SJCRH30 (cell line): ENCODE measurements at places on chromosomes 2 and 18.

GRCh38 chr2:222304737-222305515, 6.1 kb upstream of the PAX3 start:
- H3K36me3 ChIP-seq: no peaks in the 10 kb centered on the region
- H3K4me1 ChIP-seq: peaks cover 11% of the 10 kb centered on the region
- peak overlapping the region; percentile 20 for H3K4me3 ChIP-seq
- no peaks in the 10 kb centered on the region for H3K27me3 ChIP-seq

- H3K36me3 ChIP-seq: no peaks in the 10 kb centered on the region
- no peak overlapping the region for H3K27ac ChIP-seq
- H3K4me3 ChIP-seq: no peak overlapping the region
Measured at GRCh38 chr2:199085261-199085660, 372.5 kb downstream of the SATB2 start.

GRCh38 chr2:1791006-1791605, 46.8 kb upstream of the PXDN start:
- H3K27me3 ChIP-seq: no peaks in the 10 kb centered on the region
- H3K36me3 ChIP-seq: no peaks in the 10 kb centered on the region
- no peak for DNase-seq
- H3K27ac ChIP-seq: peak overlapping the region; percentile 95
- peaks cover 38% of the 10 kb centered on the region for H3K4me1 ChIP-seq
- H3K4me3 ChIP-seq: peak overlapping the region; percentile 42

- H3K36me3 ChIP-seq: no peaks in the 10 kb centered on the region
- H3K4me3 ChIP-seq: no peak overlapping the region
- H3K4me1 ChIP-seq: peaks cover 5% of the 10 kb centered on the region; the same call in 1 of the 2 replicates
- peaks cover 6% of the 10 kb centered on the region; the same call in 1 of the 2 replicates for H3K27me3 ChIP-seq
- DNase-seq: no peak
Measured at GRCh38 chr2:25215948-25216679, 47.7 kb upstream of the POMC start.

- H3K4me1 ChIP-seq: no peaks in the 10 kb centered on the region
- no peak overlapping the region for H3K27ac ChIP-seq
- no peaks in the 10 kb centered on the region for H3K27me3 ChIP-seq
- peak; percentile 13 for DNase-seq
- H3K36me3 ChIP-seq: no peaks in the 10 kb centered on the region
- H3K4me3 ChIP-seq: no peak overlapping the region
Measured at GRCh38 chr2:108215794-108216211, 24.0 kb upstream of the SULT1C3 start.

- no peak overlapping the region for H3K27ac ChIP-seq
- no peaks in the 10 kb centered on the region for H3K27me3 ChIP-seq
- no peaks in the 10 kb centered on the region for H3K4me1 ChIP-seq
- DNase-seq: no peak
- H3K36me3 ChIP-seq: no peaks in the 10 kb centered on the region
Measured at GRCh38 chr2:2647141-2647541, 316.1 kb upstream of the MYT1L start.

DNA sequence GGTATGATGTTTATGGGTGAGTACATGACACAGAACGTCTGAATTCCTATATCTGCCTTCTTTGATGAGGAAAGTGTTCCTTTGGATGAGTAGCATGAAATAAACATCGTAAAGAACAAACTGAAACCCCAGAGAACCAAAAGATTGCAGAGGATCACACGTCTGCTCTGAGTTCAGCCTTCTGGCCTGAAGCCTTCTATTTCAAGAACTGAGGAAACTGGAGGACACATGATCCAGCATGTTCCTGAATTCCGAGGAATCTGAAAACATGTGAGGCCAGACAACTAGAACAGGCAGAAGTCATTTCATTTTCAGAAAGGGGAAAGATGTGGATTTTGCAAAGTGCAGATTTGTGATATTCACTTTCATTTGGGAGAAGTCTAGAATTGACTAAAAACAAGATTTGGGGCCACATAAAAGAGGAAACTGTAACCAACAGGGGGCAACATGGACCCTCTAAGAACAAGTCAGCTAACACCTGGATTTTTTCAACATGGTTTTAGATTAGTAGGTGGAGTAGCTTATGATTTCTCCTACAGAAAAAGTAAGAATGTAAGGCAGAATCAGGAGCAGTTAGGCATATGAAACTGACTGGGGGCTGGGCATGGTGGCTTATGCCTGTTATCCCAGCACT, 8.3 kb downstream of the SULT6B1 start:
- H3K4me3 ChIP-seq: no peak overlapping the region
- no peaks in the 10 kb centered on the region for H3K36me3 ChIP-seq
- no peak for DNase-seq
- H3K27me3 ChIP-seq: 0 out of 2 replicates have a peak, but pooled peaks cover 6% of the 10 kb centered on the region
- H3K4me1 ChIP-seq: no peaks in the 10 kb centered on the region
- no peak overlapping the region for H3K27ac ChIP-seq

DNA sequence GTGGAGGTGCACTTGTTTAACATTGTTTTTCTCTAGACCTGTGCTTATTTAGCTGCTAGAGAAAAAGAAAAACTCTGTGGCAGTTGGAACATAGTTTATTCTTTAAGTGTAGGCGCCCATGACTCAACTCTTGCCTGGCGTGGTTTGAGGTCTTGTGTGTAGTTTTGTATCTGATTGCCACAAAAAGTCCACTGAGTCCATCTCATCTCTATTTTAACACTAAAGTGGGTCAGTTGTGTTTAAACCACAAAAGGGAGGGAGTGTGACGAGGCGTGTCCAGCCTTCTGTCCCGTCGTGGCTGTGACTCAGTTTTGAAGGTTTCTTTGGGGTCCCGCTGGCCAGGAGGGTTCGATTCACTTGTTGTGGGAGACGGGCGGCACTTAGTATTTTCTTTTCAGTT, 15.3 kb upstream of the UGT1A9 start:
- H3K4me3 ChIP-seq: no peak overlapping the region
- H3K27me3 ChIP-seq: no peaks in the 10 kb centered on the region
- no peaks in the 10 kb centered on the region for H3K4me1 ChIP-seq
- H3K27ac ChIP-seq: no peak overlapping the region
- no peak for DNase-seq
- no peaks in the 10 kb centered on the region for H3K36me3 ChIP-seq

DNA sequence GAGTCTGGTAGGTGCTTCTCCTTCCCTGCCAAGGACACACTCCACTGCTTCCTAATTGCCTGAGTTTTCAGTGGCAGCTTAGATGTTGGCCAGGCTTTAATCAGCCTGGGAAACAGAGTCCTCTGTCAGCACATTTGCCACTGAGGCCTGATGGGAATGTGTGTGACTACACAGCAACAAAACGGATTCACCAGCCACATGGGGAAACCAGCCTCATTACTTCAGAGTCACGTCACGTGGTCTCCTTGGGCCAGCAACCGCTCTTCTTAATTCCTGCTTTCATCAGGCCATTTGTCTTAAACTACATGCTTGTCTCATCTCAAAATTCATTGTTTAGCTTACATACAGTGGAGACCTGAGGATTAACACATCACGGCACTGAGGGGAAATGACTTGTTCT, 93.9 kb upstream of the LTBP1 start:
- no peak overlapping the region for H3K27ac ChIP-seq
- no peak overlapping the region for H3K4me3 ChIP-seq
- H3K36me3 ChIP-seq: no peaks in the 10 kb centered on the region
- DNase-seq: no peak
- no peaks in the 10 kb centered on the region for H3K4me1 ChIP-seq
- no peaks in the 10 kb centered on the region for H3K27me3 ChIP-seq

DNA sequence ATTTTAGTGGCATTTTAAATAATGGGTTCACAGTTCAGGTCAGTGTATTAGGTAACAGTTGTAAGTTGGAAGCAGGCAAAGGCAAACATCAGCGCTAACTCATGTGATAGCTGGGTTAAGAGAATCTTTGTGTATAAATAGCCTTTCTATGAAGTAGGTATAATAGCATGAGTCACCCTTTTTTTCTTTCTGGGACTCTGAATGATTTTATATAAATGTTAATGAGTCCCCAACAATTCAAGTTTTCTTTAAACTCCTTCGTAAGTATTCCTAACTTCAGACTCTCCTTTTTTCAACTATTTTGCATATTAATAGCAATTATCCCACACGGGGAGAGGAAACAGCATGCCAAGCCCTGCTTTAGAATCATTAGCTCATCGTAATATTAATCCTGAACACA, 384.3 kb downstream of the PIK3C3 start:
- H3K4me3 ChIP-seq: no peak overlapping the region
- DNase-seq: no peak
- no peaks in the 10 kb centered on the region for H3K4me1 ChIP-seq

DNA sequence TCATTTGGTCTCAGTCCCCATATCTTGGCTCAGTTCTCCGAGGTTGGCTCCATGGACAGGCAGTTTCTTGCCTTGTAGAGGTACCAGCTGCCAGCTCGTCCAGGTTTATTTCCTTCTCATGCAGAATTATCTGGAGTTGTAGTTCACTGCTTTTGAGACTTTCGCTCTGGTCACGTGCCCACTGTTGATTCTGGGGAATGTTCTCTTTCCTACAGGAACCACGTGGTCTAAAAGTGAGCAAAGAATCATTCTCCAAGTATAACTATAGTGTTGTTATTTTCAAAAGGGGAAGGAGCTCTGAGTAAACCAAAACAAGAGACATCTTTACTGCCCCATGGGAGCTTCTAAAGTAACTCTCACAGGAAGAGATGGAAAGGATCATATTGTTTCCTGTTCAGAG, 41.2 kb upstream of the RAB27B start:
- DNase-seq: no peak
- no peaks in the 10 kb centered on the region for H3K27me3 ChIP-seq
- H3K4me3 ChIP-seq: no peak overlapping the region
- H3K4me1 ChIP-seq: no peaks in the 10 kb centered on the region
- H3K27ac ChIP-seq: no peak overlapping the region

DNA sequence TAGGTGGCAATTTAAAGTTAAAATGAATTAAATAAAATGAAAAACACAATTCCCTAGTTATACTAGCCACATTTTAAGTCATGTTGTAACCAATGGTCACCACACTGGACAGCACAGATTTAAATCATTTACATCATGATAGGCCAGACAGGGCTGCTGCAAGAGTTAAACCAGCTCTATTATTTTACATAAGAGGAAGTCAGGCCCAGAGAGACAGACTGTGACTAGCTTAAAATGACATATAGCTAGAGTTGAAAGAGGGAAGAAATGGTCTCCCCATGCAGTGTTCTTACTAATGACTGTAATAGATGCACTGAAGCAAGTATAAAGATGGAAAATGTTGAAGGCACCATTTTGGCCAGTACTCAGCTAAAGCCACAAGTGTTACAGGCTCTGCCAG, 69.6 kb downstream of the SLC66A3 start:
- DNase-seq: no peak
- no peaks in the 10 kb centered on the region for H3K4me1 ChIP-seq
- H3K27me3 ChIP-seq: no peaks in the 10 kb centered on the region
- H3K36me3 ChIP-seq: peaks cover 19% of the 10 kb centered on the region

- H3K4me3 ChIP-seq: no peak overlapping the region
- no peak overlapping the region for H3K27ac ChIP-seq
- H3K4me1 ChIP-seq: no peaks in the 10 kb centered on the region
Measured at GRCh38 chr2:86557836-86558235, 5.4 kb downstream of the CHMP3 start.

DNA sequence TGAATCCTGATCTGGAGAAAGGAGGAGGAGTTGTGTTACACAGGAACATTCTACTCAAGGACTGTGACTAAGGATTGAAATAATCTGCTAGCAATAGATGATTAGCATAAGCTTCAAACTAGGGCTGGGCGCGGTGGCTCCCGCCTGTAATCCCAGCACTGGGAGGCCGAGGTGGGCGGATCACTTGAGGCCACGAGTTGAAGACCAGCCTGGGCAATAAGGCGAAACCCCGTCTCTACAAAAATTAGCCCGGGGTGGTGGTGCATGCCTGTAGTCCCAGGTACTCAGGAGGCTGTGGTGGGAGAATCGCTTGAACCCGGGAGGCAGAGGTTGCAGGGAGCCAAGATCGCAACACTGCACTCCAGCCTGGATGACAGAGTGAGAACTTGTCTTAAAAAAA, 1.5 kb downstream of the TRMT61B start:
- H3K4me1 ChIP-seq: peaks cover 8% of the 10 kb centered on the region; the same call in 1 of the 2 replicates
- H3K27me3 ChIP-seq: no peaks in the 10 kb centered on the region
- peak overlapping the region; percentile 79; the same call in 1 of the 2 replicates for H3K4me3 ChIP-seq

- no peak overlapping the region for H3K27ac ChIP-seq
- no peaks in the 10 kb centered on the region for H3K27me3 ChIP-seq
- no peaks in the 10 kb centered on the region for H3K4me1 ChIP-seq
Measured at GRCh38 chr2:227906991-227907390, 35.6 kb downstream of the DAW1 start.

- no peak overlapping the region for H3K27ac ChIP-seq
- H3K4me1 ChIP-seq: peaks cover 10% of the 10 kb centered on the region
- DNase-seq: no peak
Measured at GRCh38 chr2:181789827-181790448, 101.6 kb upstream of the ITPRID2 start.
